ENCODE measurements at places on chromosomes 4 and X.

DNA sequence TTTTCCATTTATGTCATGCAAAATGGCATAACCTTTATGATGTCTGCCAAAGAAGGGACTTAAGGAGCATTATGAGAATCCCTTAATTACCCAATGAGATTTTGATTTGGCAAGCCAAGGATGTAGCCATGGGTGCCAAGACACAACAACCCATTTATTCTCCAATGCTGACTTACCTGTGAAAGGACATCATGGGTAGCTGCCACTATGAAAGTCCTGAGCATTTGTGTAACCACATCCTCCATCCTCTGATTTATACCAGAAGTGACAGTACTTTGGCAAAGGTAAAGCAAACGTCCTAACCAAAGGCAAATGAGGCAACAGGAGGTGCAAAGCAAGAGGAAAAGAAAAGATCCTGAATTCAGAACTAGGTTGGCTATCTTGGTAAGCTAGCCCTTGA is 87.3 kb upstream of the EMCN start:
- no peak for DNase-seq

DNA sequence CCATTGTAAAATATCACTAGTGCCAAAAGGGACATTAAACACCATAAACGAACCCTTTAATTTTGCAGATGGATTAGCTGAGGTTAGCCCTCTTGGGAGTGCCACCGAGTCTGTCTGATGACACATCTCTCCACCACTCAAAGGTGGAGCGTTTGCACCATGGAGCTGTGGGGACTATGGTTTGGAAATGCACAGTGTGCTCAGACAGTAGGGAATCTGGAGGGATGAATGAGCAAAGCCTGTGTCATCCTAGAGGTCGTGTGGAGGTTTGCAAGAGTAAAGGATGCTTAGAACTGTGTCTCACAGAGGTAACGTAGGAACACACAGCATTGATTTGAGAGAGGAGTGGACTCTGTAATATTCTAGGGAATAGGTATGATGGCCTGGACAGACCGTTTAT is 93.7 kb downstream of the CLNK start:
- no peak for DNase-seq

GRCh38 chrX:115624916-115625315 is 63.9 kb downstream of the PLS3 start:
- no peak for DNase-seq

GRCh38 chrX:129783291-129783713 is 3.6 kb downstream of the SASH3 start:
- no peak for DNase-seq

DNA sequence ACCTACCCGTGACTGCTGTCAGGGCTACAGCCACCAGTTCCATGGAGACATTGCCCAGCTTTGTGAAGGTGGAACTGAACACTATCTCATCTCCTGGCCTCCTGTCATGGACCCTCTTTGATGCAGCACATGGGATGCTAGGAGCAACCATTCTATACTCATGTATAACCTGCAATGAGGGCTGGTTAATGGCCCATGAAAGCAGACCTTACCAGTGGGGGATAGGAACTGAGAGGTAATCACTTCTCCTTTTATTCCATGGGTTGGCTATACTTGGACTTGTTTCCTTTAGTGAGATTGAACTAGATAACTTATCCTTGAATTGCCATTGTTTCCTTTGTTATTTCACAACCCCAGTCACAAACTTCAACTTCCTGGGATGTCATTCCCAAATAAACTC is 310.6 kb downstream of the BMPR1B start:
- DNase-seq, result no peak

DNA sequence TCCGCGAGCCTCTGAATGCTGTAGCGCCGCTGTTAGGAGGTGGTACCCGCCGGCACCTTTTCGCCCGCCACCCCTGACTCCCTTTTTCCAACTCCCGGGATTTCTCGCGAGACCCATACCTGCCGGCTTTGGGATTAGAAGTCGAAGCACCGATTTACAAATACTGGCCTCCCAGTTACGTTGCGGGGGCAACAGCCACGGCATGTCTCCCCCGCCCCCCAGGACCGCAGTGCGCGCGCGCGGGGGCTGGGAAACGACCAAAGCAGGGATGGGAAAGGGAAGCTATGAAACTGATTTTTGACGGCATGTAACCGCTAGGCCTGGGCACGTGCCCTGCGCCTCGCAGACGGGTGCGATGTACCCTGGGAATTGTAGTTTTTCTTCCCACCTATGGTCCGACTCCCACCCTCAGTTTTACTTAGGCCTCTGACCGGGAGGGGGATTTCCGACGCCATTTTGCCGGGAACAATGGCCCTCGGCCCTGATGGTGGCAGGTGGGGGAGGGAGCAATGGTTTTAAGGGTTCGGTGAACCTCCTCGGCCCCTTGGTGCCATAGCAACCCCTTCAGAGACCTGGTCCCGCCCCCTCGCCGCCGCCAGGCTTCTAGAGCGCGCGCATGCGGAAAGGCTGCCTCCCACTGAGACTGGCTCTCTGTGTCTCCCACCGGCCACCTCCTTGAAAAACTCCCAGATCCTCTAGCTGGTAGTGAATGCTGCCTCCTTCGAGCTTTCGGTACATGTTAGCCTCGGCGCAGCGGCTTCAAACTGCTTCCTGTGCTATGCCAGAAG is 772 bp upstream of the WNK3 start:
- DNase-seq, result no peak

- no peak for DNase-seq
Observed at GRCh38 chrX:110755061-110755460, 40.6 kb downstream of the CHRDL1 start.

DNA sequence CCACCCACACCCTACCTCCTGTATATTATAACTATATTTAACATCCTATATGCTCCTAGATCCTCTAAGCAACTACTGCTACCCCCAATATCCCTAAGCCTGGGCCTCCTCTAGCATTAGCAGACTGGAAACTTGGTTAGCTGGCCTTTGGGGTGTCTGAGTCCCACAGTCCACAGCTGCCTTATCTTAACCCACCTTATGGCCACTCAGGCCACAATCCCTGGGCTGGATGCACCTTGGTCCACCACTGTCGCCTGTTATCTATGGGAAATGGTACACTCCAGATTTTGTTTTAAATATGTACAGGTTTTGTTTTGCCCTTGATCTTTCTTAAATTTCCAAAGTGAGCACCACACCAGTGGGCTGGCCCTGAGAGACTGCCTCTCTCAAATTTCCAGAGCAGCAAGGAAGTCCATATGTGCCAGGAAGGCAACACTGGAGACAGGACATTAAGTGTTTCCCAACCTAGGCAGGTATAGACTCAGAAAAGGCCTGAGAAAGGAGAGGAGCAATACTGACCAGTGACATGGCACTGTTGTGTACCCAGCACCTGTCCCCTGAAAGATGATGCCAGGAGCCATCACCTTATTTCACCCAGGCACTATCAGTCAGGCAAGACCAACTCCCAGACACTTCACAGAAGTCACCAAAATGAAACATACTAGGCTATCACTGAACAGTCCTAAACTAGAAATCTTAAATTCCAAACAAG is 921 bp downstream of the PFKFB1 start:
- DNase-seq, result no peak

GRCh38 chr4:188649635-188650034 is 510.4 kb downstream of the TRIML1 start:
- DNase-seq, result no peak

DNA sequence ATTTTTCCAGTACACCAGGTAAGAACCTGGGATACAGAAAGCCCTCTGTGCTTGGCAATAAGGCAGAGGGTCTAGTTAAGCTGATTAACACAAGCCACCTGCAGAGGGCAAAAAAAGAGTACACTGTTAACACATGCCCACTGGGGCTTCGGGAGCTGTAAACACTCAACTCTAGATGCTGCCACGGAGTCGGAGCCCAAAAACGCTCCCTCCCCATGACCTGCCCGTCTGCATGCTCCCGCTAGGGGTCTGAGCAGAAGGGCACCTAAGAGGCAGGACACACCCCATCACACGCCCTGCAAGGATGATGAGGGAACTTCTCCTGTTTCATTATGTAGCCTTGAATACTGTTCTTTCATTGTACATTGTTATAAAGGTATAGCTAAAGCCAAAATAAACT is 715.6 kb upstream of the AADAT start:
- DNase-seq, result no peak

DNA sequence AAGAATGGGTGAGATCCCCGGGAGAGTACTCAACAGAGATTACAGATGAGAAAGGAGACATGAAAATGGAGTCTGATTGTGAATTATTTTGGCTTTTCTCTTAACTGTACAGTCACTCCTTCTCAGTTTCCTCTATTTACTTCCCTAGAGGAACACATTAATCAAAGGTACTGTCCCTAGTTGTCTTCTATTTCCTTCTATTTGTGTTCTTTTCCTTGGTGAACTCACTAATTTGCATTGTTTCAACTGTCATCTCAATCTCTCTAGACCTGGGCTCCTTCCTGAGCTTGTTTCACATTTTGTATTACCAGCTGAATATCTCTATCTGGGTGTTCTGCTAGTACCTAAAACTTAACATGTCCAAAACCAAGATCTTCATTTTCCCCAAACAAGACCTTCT is 59.8 kb downstream of the ABCB7 start:
- DNase-seq, result no peak

- no peak for DNase-seq
Observed at GRCh38 chr4:119682099-119682498, 53.5 kb upstream of the PDE5A start.

DNA sequence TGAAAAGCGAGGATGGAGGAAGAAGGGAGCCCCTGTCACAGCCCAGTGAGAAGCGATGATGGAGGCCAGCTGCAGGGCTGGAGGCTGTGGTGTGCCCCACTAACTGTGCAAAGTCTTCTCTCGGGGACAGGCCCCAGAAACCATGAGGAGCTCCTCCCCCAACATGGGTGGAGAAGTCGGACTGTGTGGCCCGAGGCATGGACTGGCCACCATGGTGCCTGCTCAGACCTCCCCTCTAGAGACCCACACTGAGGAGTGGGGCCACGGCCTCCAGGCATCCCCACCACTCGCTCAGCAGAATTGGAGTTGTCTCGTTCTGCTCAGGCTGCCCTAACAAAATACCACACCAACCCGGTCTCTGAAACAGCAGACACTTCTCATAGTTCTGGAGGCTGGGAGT is 12.2 kb upstream of the PDE6B start:
- DNase-seq, result no peak

GRCh38 chr4:147909225-147909624 is 177.3 kb downstream of the ARHGAP10 start:
- no peak for DNase-seq

GRCh38 chr4:33126002-33126401 is 2405.8 kb downstream of the PCDH7 start:
- no peak for DNase-seq

DNA sequence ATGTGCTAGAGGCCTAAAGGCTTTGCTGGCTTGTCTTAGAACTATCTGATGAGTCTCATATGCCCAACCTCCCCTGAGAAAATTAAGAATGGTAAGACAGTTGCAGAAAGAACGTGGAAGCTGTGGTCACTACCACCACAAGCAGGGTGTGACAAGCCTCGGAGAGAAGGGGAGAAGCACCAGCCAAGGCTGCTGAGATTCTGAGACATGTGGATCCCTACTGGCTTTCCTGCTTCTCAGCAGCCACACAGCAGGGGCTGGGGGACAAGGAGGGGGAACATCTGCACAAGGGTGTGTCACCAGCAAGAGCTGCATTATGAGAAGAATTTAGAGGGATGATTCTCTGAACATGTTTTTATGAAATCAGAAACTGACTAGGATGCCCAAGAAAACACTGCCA is 19.4 kb downstream of the TAPT1 start:
- no peak for DNase-seq

DNA sequence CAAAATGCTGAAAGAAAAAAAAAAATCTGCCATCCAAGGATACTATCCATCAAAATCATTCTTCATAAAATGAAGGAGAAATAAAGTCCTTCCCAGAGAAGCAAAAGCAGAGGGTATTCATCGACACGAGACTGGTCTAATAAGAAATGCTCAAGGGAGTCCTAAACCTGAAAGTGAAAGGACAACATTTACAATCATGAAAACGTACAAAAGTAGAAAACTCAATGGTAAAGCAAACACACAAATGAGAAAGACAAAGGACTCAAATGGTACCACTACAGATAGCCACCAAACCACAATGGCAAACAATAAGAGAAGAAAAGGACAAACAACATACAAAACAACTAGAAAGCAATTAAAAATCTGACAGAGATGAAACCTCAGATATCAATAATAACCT is 41.0 kb downstream of the CD99L2 start:
- DNase-seq, result no peak

DNA sequence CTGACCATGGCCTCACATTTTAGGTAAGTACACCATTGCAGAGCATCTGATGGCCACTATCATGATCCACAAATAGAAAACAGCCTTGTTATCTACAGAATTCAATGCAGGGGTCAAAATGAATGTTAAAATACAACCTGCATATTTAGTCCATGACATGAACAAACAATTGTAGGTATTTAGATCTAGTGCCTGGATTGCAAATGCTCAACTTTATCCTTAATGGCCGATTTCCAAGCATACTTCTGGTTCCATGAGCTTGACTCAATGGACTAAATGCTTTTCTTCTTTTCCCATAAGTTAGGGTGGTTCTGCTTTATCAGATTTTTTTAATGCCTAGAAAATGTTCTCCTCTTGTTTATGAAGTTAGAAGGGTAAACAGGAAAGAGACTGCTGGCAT is 139.2 kb upstream of the TTC29 start:
- DNase-seq, result no peak

GRCh38 chr4:46417848-46418247 is 27.9 kb upstream of the GABRA2 start:
- no peak for DNase-seq

- no peak for DNase-seq
Observed at GRCh38 chr4:10773010-10773409, 88.4 kb upstream of the CLNK start.

DNA sequence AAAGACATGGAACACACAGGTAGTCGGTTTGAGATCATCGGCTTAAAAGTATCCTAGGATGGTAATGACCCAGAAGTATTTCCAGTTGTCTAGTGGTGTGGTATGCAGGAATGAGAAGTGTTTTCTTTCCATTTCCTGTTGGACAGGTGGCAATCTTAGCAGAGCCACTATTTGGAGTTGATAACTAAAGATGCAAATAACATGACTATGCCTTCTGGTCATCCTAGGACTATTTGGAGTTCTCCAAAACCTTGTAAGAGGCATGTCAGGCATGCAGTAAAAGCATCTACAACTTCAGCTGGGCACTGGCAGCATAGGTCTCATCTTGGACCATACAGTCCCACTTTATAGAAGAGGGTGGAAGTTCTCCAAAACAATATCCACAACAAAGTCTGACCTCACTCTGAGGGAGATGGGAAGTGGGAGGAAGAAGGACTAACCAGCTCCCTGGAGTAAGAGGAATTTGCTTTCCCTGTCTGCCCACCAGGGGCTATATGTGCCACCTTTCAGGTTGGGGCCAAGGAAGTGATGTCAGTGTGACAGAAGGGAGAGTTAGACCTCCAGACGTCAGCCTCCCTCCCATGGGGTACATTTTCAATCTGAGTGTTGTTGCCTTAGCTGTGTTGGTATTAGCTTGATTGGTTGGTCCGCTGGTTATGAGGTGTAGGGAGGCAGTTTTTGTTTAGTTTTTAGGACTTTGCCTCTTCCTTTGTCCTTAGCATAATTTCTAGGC is 101.2 kb upstream of the MYOZ2 start:
- no peak for DNase-seq
